ENCODE measurements at places on chromosomes 1 and 21.
A peak's percentile ranks its signal among the peaks of the same experiment; 100 is the strongest.

DNA sequence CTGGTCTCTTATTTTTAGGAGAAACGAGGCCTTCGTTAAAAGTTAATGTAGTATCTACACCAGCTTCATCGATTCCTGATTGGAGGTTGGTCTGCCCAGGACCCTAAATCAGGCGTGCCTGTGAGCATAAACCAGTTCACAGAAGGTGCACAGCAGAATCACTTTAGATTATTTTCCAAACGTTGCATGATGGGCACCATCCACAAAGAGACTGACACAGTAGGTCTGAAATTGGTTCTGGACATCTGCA is 256 bp upstream of the TARBP1 start:
- DNase-seq, result no peak

DNA sequence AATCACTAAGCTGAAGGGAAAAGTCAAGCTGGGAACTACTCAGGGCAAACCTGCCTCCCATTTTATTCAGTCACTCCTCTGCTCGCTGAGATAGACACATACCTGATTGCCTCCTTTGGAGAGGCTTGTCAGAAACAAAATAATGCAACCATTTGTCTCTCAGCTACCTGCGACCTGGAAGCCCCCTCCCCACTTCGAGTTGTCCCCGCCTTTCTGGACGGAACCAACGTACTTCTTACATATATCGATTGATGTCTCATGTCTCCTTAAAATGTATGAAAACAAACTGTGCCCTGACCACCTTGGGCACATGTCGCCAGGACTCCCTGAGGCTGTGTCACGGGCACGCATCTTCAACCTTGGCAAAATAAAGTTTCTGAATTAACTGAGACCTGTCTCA is 21.5 kb upstream of the HPDL start:
- DNase-seq, result no peak

DNA sequence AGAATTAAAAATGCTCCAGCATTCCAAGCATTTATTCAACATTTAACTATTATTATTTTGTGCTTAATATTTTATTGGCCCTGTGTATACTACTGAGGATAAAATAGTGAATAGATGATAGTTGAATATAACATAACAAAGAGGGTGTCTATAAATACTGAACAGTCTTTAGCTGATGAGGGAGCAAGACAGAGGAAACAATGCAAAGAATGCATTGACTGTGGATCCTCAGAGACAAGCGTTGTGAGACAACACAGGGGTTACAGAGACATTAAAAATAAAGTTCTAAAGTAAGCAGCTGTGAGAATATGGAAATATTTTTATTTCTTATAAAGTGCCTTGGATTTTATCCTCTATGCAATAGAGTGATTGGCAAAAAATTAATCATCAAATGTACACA is 1133.1 kb downstream of the PLA2G4A start:
- DNase-seq, result no peak

DNA sequence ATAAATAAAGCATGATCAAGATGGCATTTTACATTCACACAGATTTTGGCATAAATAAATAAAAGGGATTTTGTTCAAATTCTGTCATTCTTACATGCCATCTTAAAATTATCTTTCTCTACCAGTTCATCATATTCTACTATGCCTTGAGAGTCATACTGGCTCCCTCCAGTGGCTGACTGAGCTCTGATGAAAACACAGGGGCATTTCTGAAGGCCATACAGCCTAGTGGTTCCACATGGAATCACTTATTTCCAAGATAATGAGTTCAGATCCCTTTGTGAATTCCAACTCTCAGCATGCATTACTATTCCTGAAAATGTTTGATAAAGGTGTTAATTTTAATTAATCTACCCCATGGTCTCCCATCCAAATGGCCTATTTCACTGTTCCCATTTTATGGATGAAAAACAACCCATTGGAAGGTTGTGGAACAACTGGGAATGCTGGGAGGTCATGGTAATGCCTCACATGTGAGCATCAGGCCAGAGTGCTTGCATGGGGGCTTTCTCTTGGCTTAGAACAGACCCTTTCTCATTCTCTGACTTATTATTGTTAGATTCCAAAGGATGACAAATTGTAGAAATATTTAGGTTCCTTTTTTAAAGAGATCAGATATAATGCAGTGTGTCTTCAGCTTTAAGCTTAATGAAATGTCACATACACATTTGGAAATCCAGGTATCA is 622.4 kb upstream of the PKN2 start:
- DNase-seq, result peak; percentile 1

DNA sequence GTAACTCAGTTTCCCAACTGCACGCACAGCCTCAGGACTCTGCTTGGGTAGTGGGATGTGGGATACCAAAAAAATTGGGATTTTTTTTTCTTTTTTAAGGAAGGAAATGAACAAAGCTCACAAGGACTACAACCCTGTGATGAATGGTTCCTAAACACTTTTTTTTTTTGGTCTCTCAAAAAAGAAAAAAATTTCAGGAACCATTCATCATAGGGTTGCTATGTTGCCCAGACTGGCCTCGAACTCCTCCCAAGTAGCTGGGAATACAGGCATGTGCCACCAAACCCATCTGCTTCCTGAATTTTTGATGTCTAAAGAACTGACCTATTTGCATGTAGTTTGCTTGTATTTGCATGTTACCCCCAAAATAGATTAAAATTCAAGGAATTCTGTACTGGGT is 6.8 kb downstream of the MINDY1 start:
- no peak for DNase-seq

Measured in amygdala (tissue), 56 donors.